ENCODE measurements at places on chromosomes 3 and 15. TPM values are rescaled to one million over a fixed set of nuclear protein-coding genes. Genes with fewer than 3 reads are reported as not detected.

ZBTB20 gene
- polyA plus RNA-seq = 1.6 TPM

ARHGEF26 gene
- 5.1 TPM for polyA plus RNA-seq

ACAA1 gene
- polyA plus RNA-seq = 79.1 TPM

MITF gene
- polyA plus RNA-seq = 8.2 TPM

MESP2 gene
- 0.56 TPM for polyA plus RNA-seq

LRIG1 gene
- polyA plus RNA-seq = 21.2 TPM

GRCh38 chr3:68173012-68173634 is 518.7 kb upstream of the SUCLG2 start:
- H3K27me3 ChIP-seq = no peaks in the 10 kb centered on the region
- no peak overlapping the region for H3K4me3 ChIP-seq
- H3K4me1 ChIP-seq = no peaks in the 10 kb centered on the region
- no peaks in the 10 kb centered on the region for H3K36me3 ChIP-seq
- H3K27ac ChIP-seq = no peak overlapping the region

DNA sequence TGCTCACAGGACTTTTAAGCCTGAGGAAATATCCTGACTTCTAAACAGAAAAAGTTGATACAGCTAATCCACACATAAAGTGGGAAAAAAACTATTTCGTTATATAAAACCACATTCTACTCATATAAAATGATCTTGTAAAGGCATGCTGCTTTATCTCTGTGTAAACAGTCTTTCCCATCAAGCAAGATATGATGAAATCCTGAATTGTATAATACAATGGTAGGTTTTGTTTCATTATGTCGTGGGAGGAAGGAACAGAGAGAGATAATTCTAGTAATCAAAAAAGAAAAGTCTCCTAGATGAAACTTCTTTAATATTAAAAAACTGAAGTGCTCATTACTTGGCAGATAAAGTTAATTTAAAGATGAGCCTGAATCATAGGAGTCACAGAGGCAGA is 92.6 kb upstream of the SNTN start:
- no peaks in the 10 kb centered on the region for H3K27me3 ChIP-seq
- no peak overlapping the region for H3K4me3 ChIP-seq
- H3K4me1 ChIP-seq = no peaks in the 10 kb centered on the region
- H3K27ac ChIP-seq = no peak overlapping the region
- no peak for DNase-seq

- peaks cover 38% of the 10 kb centered on the region for H3K36me3 ChIP-seq
- DNase-seq = peak; percentile 30
- H3K27ac ChIP-seq = peak overlapping the region; percentile 91
These were observed 542 bp downstream of the ACAA1 start for GRCh38 chr3:38136393-38136776.

- no peak overlapping the region for H3K4me3 ChIP-seq
- H3K4me1 ChIP-seq = no peaks in the 10 kb centered on the region
These were observed 439.1 kb downstream of the ROBO2 start for GRCh38 chr3:77479021-77479420.

GRCh38 chr3:79392479-79392878 is 375.3 kb downstream of the ROBO1 start:
- no peaks in the 10 kb centered on the region for H3K36me3 ChIP-seq
- H3K27me3 ChIP-seq = no peaks in the 10 kb centered on the region
- DNase-seq = no peak

GRCh38 chr3:154081305-154081704 is 39.9 kb upstream of the ARHGEF26 start:
- no peaks in the 10 kb centered on the region for H3K27me3 ChIP-seq
- no peaks in the 10 kb centered on the region for H3K36me3 ChIP-seq
- H3K4me1 ChIP-seq = no peaks in the 10 kb centered on the region
- no peak for DNase-seq
- no peak overlapping the region for H3K4me3 ChIP-seq

DNA sequence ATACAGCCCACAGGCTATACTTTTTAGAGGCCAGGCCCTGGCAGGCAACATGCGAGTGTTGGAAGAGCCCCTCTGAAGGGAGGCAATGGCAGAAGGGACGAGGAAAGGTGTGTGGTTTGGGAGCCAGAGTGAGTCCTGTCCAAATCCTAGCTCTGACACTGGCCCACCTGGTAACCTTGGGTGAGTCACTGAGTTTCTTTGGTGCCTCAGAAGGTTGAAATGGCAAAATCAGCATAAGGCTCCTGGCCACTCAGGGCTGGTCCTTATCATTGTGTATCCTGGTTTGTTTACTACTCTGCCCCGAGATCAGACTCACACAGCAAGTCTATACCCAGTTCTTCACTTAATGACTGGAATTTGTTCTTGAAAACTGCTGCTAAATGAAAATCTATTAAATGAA is 71.4 kb upstream of the TLE3 start:
- no peaks in the 10 kb centered on the region for H3K27me3 ChIP-seq
- H3K4me3 ChIP-seq = no peak overlapping the region

DNA sequence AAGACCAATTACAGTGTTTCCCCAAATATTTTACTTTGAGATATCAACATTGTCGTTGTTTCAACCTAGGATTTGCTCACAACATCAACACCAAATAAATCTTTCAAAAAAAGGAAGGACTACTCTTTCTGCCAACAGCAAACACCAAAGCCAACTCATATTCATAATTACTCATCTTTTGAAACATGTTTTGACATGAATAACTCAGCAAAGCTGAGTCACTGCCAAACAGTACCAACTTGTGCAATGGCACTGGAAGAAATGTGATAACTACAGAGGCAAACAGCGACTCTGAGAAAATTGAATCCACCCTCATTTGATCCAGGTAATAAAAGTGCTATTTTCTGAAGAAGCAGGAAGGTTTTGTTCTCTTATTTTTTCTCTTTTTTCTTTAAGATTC is 67.2 kb downstream of the PEX5L start:
- H3K27ac ChIP-seq = no peak overlapping the region
- H3K36me3 ChIP-seq = no peaks in the 10 kb centered on the region
- no peaks in the 10 kb centered on the region for H3K4me1 ChIP-seq
- no peaks in the 10 kb centered on the region for H3K27me3 ChIP-seq
- DNase-seq = no peak

DNA sequence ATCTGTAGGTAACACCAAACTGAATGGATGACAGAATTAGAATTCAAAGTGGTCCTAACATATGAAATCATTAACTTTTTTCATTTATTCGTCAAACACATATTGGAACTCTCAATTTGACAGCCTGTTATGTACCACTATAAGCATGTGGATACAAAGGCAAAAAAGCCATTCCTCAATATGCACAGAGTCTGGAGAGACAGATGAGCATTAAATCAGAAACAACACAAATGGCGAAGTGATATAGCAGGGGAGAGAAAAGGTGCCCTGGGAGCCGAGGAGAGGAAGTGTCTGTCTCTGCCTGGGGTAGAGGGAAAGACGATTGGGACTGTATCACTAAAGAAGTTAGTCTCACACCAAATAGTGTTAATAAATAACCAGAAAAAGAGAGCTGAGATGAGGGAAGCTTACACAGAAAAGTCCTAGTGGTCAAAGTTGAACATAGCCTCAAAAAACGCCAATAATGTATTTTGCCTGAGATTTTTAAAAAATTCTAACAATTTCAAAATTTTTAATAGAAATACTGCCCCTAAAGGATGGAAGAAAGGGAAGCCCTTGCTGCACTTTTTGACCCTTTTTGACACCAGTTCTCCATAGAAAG is 417.5 kb downstream of the TUSC7 start:
- H3K36me3 ChIP-seq = no peaks in the 10 kb centered on the region
- peaks cover 10% of the 10 kb centered on the region for H3K4me1 ChIP-seq
- H3K27me3 ChIP-seq = no peaks in the 10 kb centered on the region
- no peak overlapping the region for H3K4me3 ChIP-seq

DNA sequence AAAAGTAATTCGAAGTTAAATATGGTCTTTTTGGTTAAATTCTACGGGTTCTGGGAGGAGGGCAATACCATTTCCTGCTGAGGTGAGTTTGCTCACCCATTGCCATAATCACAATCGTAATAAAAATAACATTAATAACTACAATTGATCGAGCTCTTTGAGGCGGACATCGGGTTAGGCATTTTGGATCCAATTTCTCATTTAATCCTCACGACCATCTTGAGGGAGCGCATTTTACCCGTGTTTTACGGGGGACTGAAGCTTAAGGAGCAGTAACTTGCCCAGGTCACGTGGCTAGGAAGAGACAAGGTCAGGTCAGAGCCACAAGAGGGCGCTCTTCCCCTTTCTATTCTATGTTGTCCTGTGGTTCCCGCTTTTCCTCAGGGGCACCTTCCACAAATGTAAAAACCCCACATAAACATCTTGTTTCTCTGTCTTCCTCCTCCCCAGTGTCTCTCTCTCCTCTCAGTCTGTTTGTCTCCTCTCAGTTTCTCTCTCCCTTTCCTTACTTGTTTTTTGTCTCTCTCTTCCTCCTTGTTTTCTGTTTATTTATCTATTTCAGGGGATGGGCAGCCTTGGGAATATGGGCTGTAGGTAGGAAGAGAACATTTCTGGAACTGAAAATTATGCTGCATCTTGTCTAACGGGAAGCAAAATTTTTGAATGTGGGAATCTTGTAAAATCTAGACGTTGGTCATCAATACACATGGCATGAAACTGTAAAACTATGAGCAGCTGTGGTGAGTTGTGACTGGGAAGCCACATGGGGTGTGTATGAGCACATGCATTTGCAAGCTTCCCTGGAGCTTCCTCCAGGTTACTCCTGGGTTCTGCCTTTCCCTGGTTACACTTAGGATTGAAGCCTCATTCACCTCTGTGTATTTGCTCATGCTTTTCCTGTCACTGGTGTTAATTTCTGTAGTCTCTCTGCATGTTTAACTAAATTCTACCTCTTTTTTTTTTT is 71.0 kb downstream of the SQOR start:
- no peaks in the 10 kb centered on the region for H3K36me3 ChIP-seq
- no peaks in the 10 kb centered on the region for H3K27me3 ChIP-seq
- DNase-seq = peak; percentile 80
- H3K4me1 ChIP-seq = peaks cover 20% of the 10 kb centered on the region
- peak overlapping the region; percentile 55 for H3K4me3 ChIP-seq

DNA sequence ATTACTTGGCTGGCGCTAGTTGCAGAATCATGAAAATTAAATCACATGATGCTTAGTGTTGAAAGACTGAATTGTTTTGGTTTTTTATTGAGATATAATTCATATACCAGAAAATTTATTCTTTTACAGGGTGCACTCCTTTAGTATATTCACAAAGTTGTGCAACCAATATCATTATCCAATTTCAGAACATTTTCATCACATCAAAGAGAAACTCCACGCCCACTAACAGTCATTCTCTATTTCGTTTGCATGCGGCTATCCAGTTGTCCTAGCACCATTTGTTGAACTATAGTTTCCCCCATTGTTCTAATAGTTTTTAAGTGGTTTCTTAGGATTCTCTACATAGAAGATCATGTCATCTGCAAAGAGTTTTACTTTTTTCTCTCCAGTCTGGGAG is 3.7 kb downstream of the EHD4 start:
- H3K4me1 ChIP-seq = peaks cover 47% of the 10 kb centered on the region
- no peak overlapping the region for H3K4me3 ChIP-seq
- H3K36me3 ChIP-seq = no peaks in the 10 kb centered on the region
- no peak for DNase-seq

- no peak overlapping the region for H3K27ac ChIP-seq
- no peak for DNase-seq
- no peak overlapping the region for H3K4me3 ChIP-seq
- peaks cover 25% of the 10 kb centered on the region for H3K4me1 ChIP-seq
- H3K36me3 ChIP-seq = no peaks in the 10 kb centered on the region
These were observed 444.6 kb downstream of the GRM7 start for GRCh38 chr3:7305561-7305960.
